CD4-positive, alpha-beta memory T cell (primary cell): ENCODE measurements at places on chromosomes 3 and 15. TPM values are rescaled to one million over a fixed set of nuclear protein-coding genes. Genes with fewer than 3 reads are reported as not detected.

Gene NTRK3
- total RNA-seq = 0.67 TPM

Gene IL5RA
- total RNA-seq = 0.12 TPM

Gene GOLGA8R
- total RNA-seq = 4.2 TPM

Gene GOLGA8M
- 3.1 TPM for total RNA-seq

Gene TAMM41
- 47.0 TPM for total RNA-seq

Gene DAPK2
- total RNA-seq = 2.3 TPM

Gene ATP10A
- total RNA-seq = 51.1 TPM

Gene TTLL3
- total RNA-seq = 91.7 TPM

Gene LDHAL6B
- not detected for total RNA-seq

Gene OXSR1
- 39.6 TPM for total RNA-seq

Gene KBTBD13
- not detected for total RNA-seq

Gene GABRB3
- 0.06 TPM for total RNA-seq

DNA sequence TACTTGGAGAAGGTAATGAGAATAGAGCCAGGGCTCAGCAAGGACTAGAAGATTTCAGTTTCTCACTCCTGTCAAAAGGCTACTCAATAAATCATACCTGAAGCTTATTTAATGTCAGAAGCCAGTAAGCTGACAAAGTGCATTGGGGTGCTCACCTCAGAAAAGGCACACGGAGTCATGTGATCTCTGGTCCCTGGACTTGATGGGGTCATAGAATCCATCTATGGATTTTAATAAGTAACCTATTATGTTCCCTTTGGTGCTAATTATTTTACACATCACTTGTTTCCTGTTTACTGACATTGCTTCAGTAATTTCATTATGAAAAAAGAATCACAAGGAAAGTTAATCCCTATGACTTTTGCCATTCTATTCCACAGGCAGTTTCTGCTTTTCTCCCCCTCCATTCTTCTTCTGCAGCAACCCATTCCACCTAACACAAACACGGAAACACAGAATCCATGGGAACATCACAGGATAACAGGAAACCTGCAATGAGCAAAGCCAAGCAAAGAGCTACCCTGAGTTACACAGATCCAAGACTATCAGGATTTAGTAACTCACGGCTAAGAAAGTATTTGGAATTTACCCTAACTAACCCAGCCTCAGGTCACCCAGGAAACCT lies 159.6 kb downstream of the MEIS2 start:
- no peak overlapping the region for H3K4me3 ChIP-seq
- no peak for DNase-seq
- no peak overlapping the region for H3K27ac ChIP-seq
- no peaks in the 10 kb centered on the region for H3K36me3 ChIP-seq
- no peaks in the 10 kb centered on the region for H3K27me3 ChIP-seq
- H3K4me1 ChIP-seq = no peaks in the 10 kb centered on the region

GRCh38 chr3:139629033-139629432 lies 48.7 kb downstream of the NMNAT3 start:
- H3K36me3 ChIP-seq = no peaks in the 10 kb centered on the region
- no peaks in the 10 kb centered on the region for H3K4me1 ChIP-seq
- H3K27ac ChIP-seq = no peak overlapping the region
- no peak overlapping the region for H3K4me3 ChIP-seq

DNA sequence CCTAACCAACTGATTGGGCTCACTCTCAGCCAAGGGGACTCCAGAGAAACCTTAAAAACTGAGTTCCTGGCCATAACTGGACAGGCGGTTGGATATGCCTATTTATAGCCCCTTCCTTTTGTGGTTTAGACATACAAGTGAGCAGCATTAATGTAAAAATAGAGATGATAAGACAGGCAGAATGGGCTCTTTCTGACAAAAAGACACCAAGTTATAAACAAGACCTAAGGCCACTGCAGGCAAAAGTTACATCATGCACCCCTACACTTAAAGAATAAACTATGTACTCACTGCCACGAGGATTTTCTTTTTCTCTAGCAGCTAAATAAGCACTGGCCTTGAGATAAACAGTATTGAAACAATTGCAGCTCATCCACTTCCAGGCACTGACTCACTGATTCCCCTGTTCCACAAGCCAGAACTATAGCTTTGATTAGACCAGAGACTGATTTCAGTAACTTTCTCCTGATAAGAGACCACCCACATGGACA lies 30.1 kb downstream of the SUCNR1 start:
- DNase-seq = no peak
- no peak overlapping the region for H3K27ac ChIP-seq
- H3K4me1 ChIP-seq = no peaks in the 10 kb centered on the region
- H3K36me3 ChIP-seq = no peaks in the 10 kb centered on the region
- no peaks in the 10 kb centered on the region for H3K27me3 ChIP-seq
- no peak overlapping the region for H3K4me3 ChIP-seq

DNA sequence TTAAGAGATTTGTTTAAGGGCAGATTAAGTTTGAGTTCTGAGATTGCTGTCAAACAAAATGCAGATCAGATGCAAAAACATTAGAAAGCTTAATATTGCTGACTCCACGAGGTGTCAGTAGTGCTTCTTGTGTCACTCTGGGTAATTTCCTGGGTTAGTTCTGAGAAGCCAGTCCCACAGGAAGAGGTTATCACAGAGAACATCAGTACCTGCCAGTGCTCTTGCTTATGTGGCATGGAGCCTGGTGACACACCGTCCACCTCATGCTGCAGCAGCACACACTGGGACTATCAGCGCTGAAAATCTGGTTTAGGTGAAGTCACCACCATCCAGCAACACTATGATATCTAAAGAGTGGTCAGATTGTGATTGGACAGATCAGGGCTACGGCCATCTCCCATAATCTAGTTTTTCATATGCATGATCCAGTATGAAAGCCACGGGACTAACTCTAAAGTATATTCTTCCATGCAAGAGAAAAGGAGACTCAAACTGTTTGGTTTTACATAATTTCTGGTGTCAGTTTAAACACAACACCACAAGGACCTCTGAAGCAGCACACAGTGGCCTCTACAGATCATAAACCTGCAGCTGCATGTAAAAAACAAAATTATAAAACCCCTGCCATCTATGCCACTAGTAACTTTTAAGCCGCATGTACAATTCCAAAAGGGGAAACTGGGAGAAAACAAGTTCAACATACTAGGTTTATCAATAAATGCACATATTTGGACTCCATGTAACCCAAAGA lies 36.1 kb upstream of the MYO5C start:
- DNase-seq = peak; percentile 66
- H3K27me3 ChIP-seq = no peaks in the 10 kb centered on the region
- H3K4me1 ChIP-seq = peaks cover 13% of the 10 kb centered on the region
- no peak overlapping the region for H3K27ac ChIP-seq
- peaks cover 9% of the 10 kb centered on the region for H3K36me3 ChIP-seq

DNA sequence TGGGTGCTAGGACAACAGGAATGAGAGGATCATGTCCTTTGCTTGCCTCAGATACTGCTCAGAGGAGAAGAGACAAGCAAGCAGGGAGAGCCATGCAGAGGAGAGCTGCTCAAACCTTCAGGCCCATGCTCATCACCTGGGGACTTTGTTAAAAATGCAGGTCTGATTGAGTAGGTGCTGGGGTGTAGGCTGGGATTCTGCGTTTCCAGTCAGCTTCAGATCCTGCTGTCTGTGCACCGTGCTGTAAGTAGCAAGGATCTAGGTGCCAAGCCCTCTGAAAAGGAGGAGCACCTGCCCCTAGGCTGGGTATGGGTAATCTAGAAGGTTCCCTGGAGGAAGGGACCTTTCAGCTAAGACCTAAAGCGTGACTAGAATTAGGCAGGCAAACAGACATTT lies 7.3 kb downstream of the FLNB start:
- H3K27ac ChIP-seq = no peak overlapping the region
- H3K36me3 ChIP-seq = no peaks in the 10 kb centered on the region
- no peaks in the 10 kb centered on the region for H3K27me3 ChIP-seq
- DNase-seq = no peak
- no peak overlapping the region for H3K4me3 ChIP-seq
- peaks cover 16% of the 10 kb centered on the region for H3K4me1 ChIP-seq

DNA sequence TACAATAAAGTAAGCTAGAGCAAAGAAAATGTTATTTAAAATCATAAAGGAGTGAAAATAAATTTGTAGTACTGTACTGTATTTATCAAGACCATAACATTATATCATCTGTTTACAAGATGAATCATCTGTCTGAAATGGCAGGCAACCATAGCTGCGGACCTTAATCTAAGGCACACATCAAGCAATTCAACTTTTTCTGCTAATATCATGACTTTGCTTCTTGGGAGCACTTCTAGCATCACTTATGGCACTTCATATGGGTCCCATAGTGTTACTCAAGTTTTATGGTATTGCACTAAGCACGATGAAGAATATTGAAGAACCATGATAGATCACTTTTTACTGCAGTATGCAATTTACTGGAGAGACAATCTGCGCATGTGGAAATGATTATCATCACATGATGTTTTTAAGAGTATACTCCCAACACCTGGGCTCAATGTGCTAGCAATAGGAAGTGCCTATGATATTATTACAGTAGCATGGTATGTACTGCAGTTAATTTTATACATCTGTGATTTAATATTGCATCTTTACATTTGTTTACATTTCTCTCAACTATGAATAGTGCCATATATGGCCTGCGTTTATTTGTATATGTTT lies 137.7 kb upstream of the NECTIN3 start:
- no peak overlapping the region for H3K4me3 ChIP-seq
- H3K36me3 ChIP-seq = no peaks in the 10 kb centered on the region
- no peaks in the 10 kb centered on the region for H3K4me1 ChIP-seq
- H3K27ac ChIP-seq = no peak overlapping the region

DNA sequence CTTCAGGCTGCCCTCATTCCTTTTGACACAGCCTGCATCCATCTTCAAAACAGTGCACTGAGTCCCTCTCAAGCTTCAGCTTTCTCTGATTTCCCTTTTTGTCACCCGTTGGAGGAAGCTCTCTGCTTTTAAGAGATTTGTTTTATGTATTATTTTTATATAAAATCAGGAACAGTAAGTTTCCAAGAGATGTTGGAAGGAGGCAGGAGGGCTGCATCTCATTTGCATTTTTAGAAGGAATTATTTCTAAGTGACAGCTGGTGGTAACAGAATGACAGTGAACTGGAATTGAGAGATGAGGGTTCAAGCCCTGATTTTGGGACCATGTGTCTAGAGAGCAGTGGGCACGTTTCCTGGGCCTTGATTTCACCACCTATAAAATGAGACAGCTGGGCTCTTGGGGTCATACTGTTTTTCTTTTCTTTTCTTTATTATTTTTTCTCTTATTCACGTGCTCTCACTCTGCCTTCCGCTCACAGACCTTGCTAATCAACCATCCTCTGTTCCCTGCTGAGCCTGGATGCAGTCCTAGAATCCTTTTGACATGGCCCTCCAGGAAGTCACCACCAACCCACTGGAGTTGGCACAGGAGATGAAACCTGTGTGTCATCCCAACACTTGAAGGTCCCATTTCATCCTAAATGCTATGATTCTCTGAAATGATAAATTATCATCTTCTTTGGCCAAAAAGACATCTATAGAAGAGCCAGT lies 148.6 kb downstream of the CACNA2D3 start:
- no peaks in the 10 kb centered on the region for H3K4me1 ChIP-seq
- H3K27me3 ChIP-seq = no peaks in the 10 kb centered on the region
- no peak overlapping the region for H3K4me3 ChIP-seq
- no peak for DNase-seq

DNA sequence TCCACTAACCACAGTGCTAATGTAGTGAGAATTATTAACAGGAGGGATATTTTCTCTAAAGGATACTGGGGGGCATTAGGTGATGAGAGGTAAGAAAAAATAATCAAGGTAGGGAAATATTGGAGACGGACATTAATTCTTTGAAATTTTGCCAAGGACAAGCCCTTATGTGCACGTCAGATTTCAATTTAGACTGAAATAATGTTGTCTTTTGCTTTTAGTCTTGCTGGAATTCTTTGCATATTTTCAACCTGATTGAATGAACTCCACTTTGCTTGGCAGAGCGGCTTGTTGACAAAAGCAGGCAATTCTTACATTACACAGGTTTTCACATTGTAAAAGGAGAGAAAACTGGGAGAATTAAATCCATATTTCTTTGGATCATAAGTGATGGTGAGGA lies 25.0 kb upstream of the C3orf52 start:
- DNase-seq = no peak
- no peak overlapping the region for H3K27ac ChIP-seq
- H3K36me3 ChIP-seq = no peaks in the 10 kb centered on the region
- H3K27me3 ChIP-seq = no peaks in the 10 kb centered on the region
- no peak overlapping the region for H3K4me3 ChIP-seq

GRCh38 chr3:188261011-188261410 lies 107.1 kb downstream of the LPP start:
- H3K4me3 ChIP-seq = no peak overlapping the region
- H3K27ac ChIP-seq = no peak overlapping the region
- H3K27me3 ChIP-seq = no peaks in the 10 kb centered on the region
- H3K36me3 ChIP-seq = no peaks in the 10 kb centered on the region

- H3K4me3 ChIP-seq = no peak overlapping the region
- H3K27me3 ChIP-seq = no peaks in the 10 kb centered on the region
- no peaks in the 10 kb centered on the region for H3K4me1 ChIP-seq
- H3K27ac ChIP-seq = no peak overlapping the region
These were observed 18.0 kb upstream of the RAD18 start for GRCh38 chr3:8981296-8981695.

DNA sequence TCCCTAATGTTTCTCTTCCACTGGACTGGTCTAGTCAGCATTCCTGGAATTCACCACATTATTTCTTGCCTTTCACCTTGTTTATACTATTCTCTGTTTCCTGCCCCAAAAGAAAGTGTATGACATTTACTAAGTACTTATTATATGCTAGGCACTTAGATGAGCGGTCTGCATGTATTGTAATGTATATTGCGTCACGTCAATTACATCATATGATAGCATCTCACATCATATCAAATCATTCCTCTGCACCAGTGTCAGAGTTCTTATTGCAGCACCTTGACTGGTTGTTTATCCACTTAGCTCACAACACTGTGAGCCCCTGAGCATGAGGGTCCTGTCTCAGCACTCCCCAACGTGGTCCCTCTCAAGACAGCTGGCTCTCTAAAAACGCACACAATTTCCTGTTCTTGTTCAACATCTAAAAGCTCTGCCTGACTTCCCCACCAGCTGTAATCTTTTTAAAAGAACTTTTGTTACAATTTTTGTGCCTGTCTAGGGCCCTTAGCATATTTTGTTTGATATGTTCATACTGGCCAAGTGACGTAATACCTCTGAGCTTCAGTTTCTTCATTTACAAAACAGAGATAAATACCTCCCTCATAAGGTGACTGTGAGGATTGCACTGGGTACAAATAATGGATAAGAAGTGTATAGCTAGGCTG lies 58.8 kb downstream of the ARHGAP31 start:
- peaks cover 24% of the 10 kb centered on the region for H3K4me1 ChIP-seq
- H3K36me3 ChIP-seq = no peaks in the 10 kb centered on the region
- DNase-seq = peak; percentile 32

GRCh38 chr3:47803480-47804025 lies 615 bp downstream of the DHX30 start:
- no peak for DNase-seq
- H3K27me3 ChIP-seq = no peaks in the 10 kb centered on the region
- H3K27ac ChIP-seq = peak overlapping the region; percentile 90
- H3K4me3 ChIP-seq = peak overlapping the region; percentile 43

DNA sequence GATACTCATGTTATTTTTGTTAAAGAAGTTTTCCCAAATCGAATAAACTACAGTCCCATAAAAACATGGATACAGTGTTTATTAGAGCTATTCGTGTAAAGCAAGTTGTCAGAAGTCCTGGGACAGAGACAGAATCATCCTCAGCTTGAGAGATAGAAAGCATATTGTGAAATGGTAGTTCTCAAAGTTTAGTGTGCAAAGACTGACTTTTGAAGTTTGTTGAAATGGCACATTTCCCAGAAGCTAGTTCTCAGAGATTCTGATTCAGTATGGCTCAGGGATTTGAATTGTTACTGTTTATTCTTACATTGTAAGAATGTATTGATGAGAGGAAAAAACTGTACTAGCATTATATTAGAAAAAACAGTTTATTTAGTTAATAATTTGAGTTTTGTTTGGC lies 22.1 kb downstream of the GABRR3 start:
- no peak for DNase-seq
- H3K4me1 ChIP-seq = no peaks in the 10 kb centered on the region
- no peak overlapping the region for H3K27ac ChIP-seq
- H3K27me3 ChIP-seq = no peaks in the 10 kb centered on the region
- no peaks in the 10 kb centered on the region for H3K36me3 ChIP-seq
- H3K4me3 ChIP-seq = no peak overlapping the region
